ENCODE measurements at places on chromosomes 7 and 10.

GRCh38 chr10:56318816-56319215, 42.2 kb downstream of the ZWINT start:
- DNase-seq: no peak

GRCh38 chr7:124514471-124514870, 251.1 kb downstream of the GPR37 start:
- DNase-seq: no peak

DNA sequence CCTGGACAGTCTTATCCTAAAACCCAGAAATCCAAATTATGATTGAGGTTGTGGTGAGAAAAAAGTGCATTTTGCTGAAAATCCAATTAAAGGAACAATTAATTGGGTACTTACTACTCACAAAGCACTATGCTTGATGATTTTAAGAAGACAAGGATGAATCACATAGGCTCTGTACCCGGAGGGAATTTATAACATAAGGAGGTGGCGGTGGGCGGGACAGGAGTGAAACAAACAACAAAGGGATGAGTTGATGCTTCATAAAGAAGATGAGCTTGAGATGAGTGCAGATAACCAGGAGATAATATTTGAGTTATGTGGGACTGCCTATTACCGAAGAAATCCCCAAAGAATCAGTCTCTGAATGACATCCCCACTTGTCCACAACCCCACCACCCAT, 171.1 kb upstream of the FZD8 start:
- no peak for DNase-seq

DNA sequence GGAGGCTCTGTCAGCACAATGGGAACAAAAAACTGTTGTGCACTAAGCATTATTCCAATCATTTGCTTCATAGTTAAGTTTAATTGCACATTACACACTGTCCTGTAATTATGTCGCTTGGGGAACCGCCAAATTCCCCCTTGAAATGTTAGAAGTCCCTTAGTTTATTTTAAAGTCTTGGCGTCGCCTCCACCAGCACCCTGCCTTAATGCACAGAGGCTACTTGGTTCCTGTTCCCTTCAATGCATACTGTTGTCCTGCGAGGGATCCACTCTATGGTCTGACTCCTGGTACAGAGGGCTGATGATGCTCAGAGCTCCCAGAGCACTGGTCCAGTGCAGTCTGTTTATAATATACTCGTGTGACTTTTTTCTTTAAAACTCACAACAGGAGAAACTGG, 330.7 kb downstream of the ELMO1 start:
- no peak for DNase-seq

DNA sequence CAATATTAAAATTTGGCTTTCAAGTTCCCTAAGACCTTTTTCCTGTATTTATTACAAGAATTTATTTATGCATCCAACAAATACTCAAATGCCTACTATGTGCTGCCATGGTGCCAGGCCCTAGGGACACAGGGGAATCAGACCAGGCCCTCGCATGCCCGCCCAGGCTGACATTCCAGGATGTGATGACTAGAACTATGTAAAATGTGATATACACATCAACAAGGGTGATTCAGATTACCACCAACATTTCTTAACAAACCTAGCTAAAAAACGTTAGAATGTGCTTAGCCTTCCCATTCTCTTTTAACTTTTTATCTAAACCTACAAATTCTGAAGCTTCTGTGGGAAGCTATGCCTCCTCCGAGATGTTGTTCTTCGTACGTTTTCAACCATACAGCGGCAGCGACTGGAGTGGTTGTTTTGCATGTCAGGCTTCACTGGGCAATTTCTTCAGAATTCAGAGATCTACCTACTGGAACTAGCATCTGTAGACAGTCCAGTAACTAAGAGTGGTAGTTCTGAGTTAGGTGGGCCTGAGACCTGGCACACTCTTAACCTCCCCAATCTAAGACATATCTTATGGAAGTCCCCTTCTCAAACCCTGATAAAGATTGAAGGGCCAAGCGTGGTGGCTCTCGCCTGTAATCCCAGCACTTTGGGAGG, 22.1 kb downstream of the GNA12 start:
- peak; percentile 96 for DNase-seq

DNA sequence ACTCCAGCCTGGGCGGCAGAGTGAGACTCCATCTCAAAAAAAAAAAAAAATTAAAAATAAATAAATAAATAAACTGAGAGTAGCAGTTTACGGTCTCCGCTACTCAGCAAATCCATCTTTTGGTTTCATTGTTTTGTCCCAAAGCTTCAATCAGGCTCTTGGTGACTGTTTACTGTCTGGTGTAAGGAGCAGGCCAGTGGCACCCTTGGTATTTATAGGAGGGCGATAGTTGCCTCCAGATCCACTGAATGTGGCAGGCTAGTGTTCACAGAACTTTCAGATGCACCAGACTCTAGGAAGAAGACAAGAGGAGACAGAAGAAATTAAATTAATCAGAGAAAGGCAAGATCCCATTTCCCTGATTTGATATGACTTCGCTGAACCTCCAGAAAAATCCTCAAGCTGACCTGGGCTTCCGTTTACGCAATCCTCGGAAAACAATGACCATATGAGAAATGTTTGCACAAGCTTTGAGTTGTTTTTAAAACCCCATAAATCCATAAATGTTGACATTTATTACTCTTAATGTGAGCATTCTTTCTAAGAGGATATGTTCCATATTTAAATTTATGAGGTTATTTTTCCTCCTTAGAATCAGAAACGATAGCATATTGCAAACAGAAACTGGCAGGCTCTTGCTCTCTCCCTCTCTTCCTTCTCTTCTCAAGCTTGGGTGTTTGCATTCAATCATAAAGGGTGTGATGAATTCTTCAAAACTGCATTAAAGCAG, 7.1 kb upstream of the MUC3A start:
- peak; percentile 44 for DNase-seq

- DNase-seq: no peak
Observed at GRCh38 chr10:48240196-48240595, 34.3 kb downstream of the FRMPD2 start.

- DNase-seq: no peak
Observed at GRCh38 chr10:29443745-29444523, 155.1 kb downstream of the LYZL1 start.

- DNase-seq: peak; percentile 15
Observed at GRCh38 chr10:122044713-122045112, 55.8 kb downstream of the TACC2 start.

DNA sequence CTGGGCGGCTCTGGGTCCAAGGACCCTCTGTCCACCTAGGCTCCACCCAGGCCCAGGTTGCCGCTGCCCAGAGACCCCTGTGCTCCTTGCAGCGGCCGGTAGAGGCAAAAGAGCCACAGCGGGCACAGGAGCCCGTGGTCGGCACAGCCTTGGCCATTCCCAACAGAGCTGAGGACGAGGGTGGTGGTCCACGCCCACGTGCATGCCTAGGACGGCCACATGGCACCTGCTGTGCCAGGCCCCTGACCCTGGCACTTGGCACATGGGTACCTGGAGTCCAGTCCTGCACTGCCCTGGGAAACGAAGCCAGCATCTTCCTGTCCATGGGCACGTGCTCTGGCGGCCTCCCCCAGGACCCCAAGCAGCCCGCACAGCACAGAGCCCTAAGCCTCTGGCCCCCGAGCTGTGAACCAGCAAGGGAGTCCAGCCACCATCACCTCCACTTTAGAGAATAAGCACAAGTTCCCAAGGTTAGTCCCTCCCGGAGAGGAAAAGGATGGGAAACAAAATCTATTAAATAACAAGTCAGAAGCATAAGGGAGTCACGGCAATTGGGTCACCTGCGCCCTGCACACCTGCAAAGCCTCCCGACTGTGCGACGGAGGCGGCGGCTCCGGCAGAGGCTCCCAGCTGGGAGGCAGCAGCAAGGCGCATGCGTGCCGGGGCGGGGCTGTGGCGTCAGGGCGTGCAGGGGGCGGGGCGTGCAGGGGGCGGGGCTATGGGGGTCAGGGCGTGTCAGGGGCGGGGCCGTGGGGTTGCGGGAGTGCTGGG, 59.1 kb downstream of the STK32C start:
- no peak for DNase-seq

GRCh38 chr7:78370936-78371335, 572.4 kb downstream of the PHTF2 start:
- no peak for DNase-seq

GRCh38 chr7:98200364-98200763, 10.9 kb upstream of the BHLHA15 start:
- DNase-seq: no peak

DNA sequence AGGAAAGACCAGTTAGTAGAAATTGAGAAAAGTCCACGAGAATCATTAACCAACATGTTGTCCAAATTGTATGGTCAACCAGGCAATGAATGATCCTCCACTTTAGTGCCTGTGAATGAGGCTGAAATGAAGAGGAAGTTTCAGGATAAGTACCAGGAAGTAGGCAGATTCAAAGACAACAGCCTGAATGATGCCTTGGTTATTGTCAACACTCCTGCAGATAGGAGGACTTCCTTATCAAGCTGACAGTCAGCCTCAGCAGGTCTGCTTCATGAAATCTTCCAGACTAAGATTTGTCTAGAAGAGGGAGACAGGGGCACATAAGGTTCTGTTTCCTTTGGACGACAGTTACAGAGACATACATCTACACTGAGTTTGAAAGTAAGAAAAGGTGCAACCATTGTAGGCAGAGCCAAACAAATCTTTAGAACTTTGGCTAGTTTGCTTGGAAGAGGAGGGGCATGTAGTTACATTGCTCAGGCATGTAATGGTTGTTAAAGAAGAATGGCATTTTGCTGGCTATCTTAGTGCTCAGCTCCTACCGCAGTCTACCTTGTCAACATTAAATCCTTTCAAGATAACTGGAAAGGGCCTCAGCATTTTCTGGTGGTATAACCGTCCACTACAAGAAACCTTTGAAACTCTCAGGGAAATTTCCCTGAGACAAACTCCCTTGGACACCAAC, 81.4 kb downstream of the ABI1 start:
- no peak for DNase-seq

GRCh38 chr7:109343678-109344077, 774.0 kb downstream of the DNAJB9 start:
- no peak for DNase-seq

DNA sequence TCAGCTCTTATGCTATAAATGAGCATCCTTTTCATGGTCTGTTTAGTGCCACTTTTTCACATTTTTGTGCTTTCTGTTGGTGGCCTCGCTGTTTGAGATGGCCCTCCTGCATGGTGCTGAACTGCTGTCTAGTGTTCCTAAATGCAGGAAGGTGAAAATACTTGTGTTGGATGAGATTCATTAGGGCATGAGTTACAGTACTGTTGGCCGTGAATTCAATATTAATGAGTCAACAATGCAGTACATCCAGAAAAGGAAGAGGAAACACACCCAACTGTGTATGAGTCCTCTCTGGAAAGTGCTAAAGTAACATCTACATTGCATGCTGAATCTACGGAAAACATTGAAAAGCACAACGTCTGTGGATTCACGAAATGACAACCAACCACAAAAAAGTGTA, 124.0 kb downstream of the HERPUD2 start:
- DNase-seq: no peak

DNA sequence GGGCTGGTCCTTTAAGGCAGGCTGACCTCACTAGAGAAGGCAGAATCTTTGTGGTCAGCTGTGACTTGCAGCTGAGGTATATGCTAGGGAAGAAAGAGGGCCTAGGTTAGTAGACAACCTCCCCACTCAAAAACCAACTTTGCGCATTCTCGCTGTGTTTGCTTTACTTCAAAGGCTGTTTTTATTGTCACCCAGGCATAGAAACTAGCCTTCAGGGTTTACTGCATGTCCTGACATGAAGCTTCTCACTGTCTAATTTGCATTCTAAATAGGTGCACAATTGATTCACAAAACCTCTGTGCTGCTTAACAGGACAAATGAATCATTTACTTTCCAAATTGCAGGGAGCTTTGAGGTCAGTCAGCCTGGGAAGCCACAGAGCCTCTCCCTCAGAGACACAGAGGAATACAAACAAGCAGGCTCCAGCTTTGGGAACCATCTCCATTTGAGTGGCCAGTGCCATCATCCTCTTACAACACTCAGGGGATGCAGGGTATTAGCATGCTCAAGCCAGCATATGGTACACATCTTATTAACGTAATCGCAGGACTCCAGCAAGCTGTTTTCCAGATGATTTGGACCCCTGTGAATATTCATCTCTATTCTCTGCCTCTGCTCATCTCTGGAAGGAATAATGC, 596.4 kb upstream of the GHITM start:
- no peak for DNase-seq

DNA sequence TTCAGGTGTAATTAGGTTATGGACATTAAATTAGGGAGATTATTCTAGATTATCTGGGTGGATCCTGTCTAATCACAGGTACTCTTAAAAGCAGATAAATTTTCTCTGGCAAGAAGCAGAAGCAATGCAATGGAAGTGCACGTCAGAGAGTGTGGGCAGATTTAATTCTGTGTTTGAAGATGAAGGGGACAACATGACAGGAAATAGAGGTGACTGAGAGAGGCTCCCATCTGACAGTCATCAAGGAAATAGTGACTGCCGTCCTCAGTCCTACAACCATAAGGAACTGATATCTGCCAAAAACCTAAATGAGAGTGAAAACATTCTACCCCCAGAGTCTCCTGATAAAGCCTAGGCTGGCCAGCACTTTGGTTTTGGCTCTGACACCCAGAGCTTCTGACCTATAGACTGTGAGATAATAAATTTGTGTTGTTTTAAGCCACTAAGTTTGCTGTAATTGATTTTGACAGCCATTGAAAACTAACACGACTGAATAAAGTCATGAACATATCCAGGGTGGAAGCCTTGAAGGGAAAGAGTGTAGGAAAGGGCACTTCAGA, 30.5 kb upstream of the DDX50 start:
- DNase-seq: no peak

- no peak for DNase-seq
Observed at GRCh38 chr10:132705173-132705572, 80.8 kb downstream of the NKX6-2 start.

GRCh38 chr10:130338636-130339024, 202.4 kb downstream of the GLRX3 start:
- no peak for DNase-seq

GRCh38 chr10:44068716-44069482, 316.0 kb downstream of the CXCL12 start:
- DNase-seq: no peak

DNA sequence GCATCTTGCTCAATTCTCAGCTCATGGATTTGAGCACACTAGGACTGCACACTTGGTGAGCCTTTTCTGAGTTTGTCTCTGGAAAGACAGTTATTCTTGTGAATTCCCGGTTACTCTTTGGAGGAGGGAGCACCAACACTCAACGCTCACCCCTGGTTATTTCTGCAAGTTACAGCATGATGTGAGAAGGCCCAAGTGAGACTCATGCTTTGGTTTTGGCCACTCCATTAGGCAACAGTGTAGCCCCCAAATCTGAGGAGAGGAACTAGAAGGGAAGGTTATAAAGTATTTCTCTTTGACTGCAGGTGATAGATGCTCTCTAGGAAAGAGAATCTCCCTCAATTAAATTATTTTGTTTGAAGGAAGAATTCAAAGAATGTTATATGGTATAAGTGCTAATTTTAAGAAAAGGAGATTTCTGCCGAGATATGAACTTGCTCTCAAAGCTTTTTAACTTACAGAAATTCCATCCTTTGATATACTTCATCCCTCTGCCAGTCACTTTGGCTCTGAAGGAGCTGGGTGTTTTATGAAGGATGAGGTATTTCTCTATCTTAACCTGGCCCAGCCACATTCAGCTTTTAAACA, 183.4 kb downstream of the WNT2 start:
- DNase-seq: no peak

Measured in HCEC 1CT (cell line).